ENCODE measurements at places on chromosomes 7 and 10.

DNA sequence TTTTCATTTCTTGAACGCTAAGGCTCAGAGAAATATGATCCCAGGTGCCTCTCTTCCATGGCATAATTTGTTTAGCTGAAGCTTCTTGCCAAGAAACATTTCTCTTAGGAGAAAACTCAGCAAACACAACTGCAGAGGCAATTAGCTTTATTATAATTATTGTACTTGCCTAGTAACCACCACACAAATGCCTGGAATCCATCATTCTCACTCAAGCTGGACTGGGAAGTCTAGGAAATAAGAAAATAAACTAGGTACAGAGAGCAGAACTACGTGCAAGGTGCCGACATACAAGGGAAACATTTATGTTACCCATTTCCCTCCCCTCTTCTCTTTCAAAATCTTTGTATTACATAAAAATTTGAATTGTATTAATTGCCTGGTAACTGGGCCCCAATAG lies 15.1 kb downstream of the SLC35B4 start:
- no peak for DNase-seq

DNA sequence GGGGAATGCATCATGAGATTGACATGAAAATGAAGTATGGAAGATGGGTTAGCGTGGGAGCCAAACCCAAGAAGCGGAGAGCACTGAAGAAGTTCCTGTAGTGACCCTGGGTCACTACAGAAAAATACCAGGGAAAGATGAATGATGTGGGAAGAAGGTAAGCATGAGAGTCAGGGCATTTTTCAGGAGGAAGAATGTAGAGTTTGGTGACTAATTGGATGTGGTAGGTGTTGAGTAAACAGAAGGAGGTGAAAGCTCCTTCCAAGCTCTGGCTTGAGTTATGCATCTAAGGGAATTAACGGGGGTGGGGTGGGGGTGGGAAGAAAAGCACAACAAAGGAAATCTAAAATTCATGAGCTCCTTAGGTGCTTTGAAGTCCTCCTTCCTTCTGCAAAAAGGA lies 238.1 kb upstream of the AOAH start:
- no peak for DNase-seq

DNA sequence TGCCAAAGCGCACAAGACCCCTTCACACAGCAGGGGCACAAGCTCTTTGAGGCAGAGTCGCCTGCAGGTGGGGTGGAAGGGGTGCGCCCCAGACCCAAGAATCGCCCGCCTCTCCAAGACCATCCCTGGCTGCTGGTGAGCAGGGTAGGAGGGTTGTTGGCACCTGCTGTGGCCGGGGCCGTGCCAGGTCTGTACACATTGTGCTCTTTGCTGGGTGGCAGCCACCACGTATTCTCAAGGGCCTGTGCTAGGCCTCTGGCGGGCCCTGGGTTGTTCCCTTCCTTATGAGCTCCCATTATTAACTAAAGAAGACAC lies 84.4 kb downstream of the LHPP start:
- no peak for DNase-seq

GRCh38 chr7:485188-486081 lies 34.2 kb downstream of the PDGFA start:
- no peak for DNase-seq

GRCh38 chr10:79475119-79475653 lies 29.8 kb upstream of the ZCCHC24 start:
- no peak for DNase-seq

DNA sequence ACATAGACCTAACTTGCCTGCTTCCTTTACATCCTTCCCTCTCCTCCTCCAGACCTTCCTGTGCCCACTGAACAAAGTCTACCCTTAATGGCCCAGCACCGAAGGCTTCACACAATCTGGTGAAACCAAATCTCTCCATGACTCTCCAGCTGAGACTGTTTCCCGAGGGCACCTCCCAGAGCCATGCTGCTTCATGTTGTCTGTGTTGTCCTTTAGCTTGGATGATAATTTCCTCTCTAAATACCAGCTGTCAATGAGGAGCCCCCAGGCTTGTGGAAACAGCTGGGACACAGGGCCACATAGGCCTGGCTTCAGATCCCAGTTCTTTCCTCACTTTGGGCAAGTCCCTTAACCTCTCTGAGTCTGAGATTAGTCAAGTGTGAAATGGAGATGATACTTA lies 54.3 kb downstream of the DLD start:
- DNase-seq, result no peak

DNA sequence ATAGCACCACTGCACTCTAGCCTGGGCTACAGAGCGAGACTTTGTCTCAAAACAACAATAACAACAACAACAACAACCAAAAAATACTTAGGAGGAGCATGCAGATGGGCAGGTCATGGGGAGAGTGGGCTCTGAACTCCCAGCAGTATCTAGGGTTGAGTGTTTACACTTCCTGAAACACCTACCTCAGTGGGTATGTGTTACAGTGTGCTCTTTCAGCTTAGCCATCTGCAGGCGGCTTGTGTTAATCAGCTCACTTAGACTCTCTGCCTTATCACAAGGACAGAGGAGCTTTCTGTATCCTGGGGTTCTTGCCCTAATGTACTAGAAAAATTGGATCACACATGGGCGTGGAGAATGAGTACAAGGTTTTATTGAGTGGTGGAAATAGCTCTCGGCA lies 340.2 kb downstream of the KIF20B start:
- DNase-seq, result no peak

- DNase-seq, result no peak
Observed at GRCh38 chr7:67346876-67347275, 350.2 kb downstream of the TYW1 start.

DNA sequence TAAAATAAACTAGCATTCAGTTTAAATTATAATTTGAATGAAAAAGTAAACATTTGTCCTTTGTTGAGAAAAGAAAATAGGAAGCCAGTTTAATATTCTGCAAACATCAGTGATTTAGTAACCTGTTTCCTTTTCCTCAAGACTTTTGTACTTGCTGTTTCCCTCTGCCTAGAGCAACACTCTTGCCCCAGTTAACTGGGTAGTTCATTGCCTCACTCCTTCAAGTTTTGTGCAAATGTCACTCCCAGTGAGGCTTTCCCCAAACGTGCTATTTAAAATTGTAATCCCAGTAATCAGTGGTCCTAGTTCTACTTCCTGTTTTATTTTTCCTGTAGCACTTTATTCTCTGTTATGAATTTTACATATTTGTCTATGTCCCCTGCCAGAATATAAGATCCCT lies 23.8 kb downstream of the DLD start:
- DNase-seq, result no peak

GRCh38 chr7:5441840-5442503 lies 18.3 kb upstream of the TNRC18 start:
- DNase-seq, result no peak

DNA sequence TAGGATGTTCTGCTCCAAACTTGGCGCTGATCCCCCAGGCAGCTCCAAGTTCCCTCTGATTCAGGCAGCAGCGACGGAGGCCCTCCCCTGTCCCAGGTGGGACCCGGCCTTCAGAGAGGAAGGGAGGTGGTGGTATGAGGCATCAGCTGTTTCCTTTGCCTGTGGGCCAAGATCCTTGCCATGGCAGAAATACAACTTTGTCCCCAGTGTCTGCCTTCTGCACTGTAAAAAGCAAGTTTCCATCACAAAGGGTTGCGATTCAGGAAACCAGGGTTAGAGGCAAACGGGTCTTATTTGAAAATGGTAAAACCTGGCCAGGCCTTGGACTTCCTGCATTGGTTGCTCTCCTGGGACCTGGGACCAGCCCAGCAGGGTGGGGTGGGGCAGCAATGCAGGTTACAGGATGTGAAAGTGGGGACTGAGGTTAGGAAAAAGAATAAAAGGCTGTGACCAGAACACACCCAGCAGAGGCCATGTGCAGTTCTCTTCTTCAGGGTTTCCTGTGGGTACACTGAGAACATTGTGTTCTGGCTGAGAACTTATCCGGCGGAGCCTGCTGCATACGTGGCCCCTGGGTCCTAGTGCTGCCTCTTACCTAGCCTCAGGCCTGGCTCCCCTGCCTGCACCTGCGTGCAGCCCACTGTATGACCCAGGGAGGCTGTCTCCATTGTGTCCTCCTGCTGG lies 25.1 kb upstream of the DDIT4 start:
- peak; percentile 89 for DNase-seq

- no peak for DNase-seq
Observed at GRCh38 chr10:62578301-62578700, 204.1 kb downstream of the ZNF365 start.

GRCh38 chr7:73758581-73759138 lies 11.4 kb downstream of the CLDN3 start:
- DNase-seq, result no peak

- DNase-seq, result no peak
Observed at GRCh38 chr10:69647819-69648218, 17.8 kb downstream of the FAM241B start.

- DNase-seq, result no peak
Observed at GRCh38 chr10:1932692-1933094, 195.4 kb upstream of the ADARB2 start.

DNA sequence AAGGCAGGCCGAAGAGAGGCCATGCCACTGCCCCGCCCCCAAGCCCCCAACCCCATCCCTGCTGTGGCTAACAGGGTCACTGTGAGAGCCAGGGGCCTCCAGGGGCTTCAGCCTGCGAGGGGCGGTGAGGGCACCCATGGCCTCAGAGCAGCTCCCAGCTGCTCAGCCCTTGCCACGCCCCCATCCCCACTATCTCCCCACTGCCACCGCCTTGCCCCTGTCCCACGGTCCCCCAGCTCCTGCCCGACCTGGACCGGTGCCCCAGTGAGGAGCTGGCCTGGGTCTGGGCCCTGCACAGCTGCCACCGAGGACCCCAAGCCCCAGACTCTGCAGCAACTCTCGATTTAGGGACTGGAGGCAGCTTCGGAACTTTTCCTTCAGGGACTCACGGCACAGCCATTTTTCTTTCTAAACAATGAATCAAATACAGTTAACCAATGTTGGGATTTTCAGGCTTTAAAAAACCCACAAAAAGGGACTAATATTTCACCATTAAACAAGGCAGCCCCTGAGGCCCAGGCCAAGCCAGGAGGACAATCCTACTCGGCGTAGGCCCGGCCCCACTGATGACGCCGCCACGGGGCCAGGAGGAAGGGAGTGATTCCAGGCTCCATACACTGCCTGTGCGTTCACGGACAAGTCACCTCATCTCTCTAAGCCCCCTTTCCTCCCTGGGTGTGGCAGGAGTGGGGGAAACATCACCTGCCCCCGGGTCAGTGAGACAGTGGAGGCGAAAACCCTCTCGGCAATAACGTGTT lies 237.1 kb downstream of the ELFN1 start:
- no peak for DNase-seq

DNA sequence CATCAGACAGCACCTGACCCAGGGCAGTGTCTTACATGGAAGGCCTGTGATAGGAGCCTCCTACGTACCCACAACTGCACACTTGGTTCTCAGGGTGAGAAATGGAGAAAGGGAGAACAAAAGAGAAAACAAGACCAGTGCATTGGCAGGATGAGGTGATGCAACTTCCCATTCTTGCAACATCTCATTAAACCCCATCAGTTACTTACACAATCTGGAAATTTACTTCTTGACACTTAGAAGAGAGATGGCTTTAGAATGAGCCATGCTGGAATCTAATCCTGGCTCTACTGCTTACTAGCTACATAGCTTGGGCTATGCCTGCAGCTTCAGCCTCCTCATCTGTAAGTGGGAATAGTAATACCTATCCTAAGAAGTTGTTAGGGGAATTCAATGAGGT lies 391.7 kb downstream of the KCNMA1 start:
- DNase-seq, result no peak

GRCh38 chr10:121678631-121679174 lies 80.5 kb upstream of the FGFR2 start:
- no peak for DNase-seq

DNA sequence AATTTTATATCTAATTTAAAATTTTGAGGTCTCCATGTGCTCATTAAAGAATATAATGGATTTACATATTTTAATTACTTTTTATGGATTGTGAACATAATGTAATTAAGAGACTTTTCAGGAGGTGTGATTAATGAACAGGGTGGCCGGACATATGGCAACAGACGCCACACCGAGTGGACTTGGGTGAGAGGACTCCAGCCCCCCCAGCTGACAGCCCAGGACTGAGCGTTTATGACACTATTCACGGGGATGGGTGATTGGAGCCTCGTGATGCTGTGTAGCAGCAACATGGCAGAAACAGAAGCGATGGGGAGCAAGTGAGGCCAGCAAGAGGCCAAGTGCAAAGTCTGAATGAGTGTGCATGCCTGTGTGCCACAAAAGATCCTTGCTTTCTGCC lies 1176.9 kb downstream of the TYW1 start:
- DNase-seq, result no peak

DNA sequence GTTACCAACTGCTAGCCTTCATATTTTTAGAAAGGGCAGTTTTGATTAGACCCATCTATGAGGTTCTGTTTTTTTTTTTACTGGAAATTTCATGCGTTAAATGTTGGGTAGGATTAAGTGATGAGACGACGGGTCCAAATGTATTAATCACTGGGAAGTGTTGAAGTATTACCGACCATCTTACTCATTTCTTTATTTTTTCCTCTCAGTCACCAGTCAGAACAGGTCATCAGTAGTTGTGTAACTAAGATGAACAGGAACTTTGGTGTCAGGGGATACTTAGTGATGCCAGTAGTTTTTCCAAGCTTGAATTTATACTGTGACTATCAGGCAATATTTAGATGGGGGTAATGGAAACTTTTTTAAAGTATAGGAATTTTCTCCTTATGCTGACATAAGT lies 14.2 kb downstream of the TFAM start:
- DNase-seq, result no peak

- DNase-seq, result no peak
Observed at GRCh38 chr7:39187130-39187529, 209.4 kb downstream of the POU6F2 start.

Data from dorsolateral prefrontal cortex (tissue), 122 donors.